Muscle of arm (tissue), 14 donors: ENCODE measurements at places on chromosomes 5 and 9. TPM values are rescaled to one million over a fixed set of nuclear protein-coding genes. Genes with fewer than 3 reads are reported as not detected.

DNA sequence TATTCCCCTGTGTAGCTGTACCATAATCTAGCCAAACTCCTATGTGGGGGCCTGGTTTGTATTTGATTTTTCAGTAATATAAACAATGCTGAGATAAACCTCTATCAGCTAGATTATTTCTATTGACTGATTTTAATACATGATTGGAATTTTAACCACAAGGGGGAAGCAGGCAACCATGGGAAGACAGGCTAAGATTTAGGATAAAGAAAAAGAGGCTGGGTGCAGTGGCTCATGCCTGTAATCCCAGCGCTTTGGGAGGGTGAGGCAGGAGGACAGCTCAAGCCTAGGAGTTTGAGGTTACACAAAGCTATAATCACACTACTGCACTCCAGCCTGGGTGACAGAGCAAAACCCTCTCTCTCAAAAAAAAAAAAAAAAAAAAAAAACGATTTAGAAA, 18.1 kb upstream of the GPX3 start:
- peak; percentile 61 for DNase-seq

GRCh38 chr5:125526966-125527365, 780.5 kb upstream of the ZNF608 start:
- DNase-seq: peak; percentile 5

- no peak for DNase-seq
These were observed 4.2 kb upstream of the PTGES start for GRCh38 chr9:129757045-129757444.

DNA sequence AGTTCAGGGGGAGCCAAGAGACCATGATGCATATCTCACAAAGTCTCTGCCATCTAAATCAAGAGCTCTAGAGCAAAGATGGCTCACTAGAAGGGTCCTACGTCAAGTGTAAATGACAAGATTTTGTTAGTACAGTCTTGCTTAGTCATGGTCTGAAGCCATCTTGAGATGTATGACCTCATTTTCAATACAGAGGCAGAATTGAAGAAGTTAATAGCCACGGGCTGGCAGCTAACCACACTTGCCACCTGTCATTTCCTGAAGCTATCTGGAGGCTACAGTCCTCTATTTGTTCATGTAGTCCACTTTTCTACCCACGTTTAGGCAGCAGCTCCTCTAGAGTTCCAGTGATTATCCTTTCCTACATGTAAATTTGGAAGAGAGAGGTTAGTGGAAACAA, 231.7 kb upstream of the CDH12 start:
- no peak for DNase-seq

The ZNF483 gene
- polyA plus RNA-seq: 1.8 TPM

DNA sequence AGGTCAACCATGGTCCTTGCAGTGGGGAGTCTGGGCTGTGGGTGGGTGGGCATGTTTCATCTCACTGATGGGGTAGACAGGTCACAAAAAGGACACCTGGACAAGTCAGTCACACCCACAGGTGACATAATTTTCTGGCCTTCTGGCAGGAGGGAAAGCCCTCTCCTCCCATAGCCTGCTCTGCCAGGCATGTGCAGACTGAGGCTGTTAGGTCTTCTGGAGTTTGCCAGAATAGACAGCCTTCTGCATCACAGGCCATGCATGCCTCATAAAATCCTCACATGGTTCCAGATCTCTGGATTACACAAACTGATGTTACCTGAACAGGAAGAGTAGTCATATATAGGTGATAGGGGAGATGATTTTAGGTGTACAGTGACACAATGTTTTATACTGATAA, 49.1 kb downstream of the ARHGAP26 start:
- no peak for DNase-seq

- DNase-seq: no peak
These were observed 264.5 kb upstream of the ELAVL2 start for GRCh38 chr9:24090566-24090965.

DNA sequence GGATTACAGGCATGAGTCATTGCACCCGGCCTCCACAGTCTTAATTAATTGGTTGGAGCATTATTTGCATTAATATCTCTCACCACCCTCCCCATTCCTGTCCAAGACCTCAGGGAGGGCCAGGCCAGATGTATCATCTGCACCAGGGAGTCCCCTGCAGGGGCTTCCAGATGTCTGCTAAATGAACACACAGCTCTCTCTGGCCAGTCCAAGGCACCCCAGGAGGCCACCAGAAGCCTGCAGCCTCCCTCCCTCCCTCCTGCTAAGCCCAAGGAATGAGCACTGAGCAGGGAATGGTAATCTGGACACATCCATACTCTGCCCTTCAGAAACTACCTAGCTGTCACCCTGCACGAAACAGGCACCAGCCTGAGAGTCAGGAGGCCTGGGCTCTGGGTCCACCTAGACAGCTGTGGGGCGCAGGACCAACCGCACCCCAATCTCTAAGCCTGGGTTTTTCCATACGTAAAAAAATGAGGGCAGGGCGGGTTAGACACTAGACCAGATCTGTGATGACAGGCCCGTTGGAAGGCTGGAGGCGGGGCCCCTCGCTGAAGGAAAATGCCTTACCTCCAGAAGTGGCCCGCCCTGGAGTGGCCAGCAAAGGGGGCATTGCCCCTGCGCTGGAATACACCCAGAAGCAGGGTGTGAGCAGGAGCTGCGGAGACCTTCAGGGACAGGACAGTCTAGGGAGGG, 8.3 kb downstream of the CIZ1 start:
- no peak for DNase-seq

DNA sequence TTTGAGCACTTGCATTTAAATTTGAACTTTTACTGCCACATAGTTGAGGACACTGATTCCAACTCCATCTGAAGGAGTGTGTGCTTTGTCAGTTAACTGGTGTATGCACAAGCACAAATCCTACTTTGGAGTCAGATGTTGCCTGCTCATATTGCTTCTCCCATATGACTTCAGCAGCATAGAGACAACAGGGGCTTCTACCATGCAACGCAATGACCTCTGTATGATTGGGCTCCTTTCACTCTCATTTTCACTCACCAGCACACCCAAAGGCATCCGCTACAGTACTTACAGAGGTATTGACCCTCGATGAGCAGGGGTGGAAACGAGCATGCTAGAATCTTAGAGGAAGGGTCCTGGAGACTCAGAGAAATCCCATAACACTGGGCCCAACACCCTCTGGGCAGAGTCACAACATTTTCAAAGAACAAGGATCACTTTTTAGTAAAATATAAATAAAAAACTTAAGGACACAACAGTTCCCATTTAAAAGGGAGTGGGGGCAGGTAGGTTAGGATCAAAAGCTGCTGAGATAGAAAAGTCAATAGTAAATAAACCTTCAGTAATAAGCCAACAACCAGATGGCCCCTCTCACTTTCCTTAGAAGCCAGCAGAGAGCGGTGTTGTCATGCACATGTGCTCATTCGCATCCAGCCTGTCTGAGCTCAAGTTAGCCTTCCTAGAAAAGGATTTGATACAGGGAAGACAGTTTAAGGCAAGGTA, 203.8 kb downstream of the SNCAIP start:
- DNase-seq: peak; percentile 65

DNA sequence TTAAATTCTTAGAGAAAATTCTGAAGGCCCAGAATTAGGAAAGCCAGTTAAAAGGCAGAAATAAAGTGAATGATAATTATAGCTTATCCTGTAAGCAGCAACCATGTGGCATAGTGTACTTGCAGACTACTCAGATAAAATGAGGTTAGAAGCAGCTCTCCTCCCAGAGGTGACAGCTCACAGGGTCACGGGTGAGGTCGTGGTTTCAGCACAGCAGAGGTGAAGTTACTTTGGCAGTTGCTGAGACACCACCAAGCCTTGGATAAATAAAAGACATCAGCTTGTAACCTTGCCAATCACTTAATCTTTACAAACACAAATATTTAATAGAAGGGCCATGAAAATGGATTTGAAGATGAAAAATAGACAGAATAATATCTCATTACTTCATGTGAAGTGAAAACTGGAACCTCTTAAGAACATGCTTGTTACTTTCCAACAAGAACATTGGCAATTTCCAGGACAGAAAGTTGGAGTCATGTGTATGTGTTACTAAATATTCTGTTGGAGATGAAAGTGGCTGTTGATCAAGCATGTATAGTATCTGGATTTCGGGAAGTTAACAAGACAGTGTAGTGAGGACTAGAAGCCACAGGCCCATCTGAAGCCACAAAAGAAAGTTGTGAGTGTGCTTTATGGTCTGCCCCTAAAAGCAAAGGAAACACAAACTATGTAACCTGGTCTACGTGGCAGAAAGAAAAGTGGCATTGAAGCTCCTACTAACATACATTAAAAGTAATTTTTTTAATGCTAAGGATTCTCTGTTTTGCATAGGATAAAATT, 134.4 kb downstream of the ERCC6L2 start:
- no peak for DNase-seq

GRCh38 chr5:160054047-160054446, 45.1 kb downstream of the TTC1 start:
- no peak for DNase-seq

GRCh38 chr5:98927242-98927988, 1.4 kb downstream of the CHD1 start:
- peak; percentile 73 for DNase-seq

The GRIA1 gene
- 1.0 TPM for polyA plus RNA-seq

DNA sequence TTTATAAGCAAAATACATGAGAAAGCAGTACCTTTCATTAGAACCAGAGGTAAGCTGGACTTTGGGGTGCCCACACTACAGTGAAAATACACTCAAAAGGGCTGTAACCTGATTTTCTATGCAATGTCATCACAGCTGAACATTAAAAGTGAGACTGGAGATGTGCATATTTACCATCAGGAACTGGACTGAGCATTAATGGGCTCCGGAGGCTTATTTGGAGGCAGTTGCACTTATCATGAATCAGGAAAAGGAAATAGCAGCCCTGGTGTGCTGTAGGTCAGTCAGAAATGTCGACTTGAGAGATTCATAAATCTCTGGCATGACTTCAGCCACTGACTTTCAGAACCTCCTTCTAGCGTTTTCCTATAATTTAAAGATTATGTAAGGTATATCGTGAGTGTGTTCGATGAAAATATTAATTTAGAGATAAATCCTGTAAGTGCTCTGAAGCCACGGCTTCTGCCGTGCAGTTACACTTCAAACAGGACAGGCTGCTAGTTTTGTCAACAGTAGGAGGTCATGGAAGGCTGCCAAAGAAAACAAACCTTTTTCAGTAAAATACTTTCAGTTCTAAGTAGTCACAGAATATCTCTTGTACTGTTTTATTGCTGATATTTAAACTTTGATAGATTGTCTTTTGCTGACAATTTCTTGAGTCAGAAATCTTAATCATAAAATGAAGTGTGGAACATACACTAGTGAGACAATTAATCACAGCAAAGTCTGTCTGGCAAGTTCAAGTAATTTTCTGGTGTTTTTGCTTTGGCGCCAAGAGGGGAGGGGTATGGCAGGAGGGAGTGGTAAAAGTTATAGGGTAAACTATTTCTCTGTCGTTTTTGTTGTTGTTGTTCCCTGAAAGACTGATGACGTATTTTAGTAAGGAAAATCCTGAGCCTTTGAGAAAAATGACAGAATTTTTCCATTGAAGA, 939.7 kb downstream of the NR2F1-AS1 start:
- DNase-seq: peak; percentile 26

DNA sequence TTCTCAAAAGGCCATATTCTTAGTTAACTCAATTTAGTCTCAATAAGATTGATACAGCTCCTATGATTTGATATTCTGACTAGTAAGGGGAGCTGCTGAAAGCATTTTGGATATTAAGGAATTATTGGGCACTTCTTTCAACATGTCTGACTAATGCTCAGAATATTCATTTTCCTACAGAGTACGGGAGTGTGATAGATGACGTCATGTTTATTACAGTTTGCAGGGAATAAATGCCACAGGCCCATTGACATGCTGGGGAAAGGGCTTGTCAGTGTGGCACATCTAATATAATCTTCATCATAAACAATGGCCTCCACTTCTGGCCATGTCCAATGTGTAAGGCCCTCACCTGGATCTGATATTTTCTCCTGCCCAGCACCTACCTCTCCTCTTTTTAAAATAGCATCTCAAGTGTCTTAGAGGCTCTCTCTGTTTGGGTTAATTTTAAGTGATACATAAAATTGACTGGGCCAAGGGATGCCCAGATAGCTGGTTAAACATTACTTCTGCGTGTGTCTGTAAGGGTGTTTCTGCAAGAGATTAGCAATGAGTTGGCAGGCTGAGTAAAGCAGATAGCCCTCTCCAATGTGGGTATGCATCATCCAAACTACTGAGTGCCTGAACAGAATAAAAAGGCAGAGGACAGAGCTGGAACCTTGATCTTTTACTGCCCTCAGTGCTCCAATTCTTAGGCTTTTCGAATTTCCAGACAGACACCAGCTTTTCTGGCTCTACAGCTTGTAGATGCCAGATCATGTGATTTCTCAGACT, 99.3 kb downstream of the SLC24A2 start:
- no peak for DNase-seq

The PRELID1 gene
- polyA plus RNA-seq: 94.8 TPM

The PCDHGA6 gene
- 4.0 TPM for polyA plus RNA-seq

GRCh38 chr5:72842816-72843215, 26.4 kb downstream of the TNPO1 start:
- no peak for DNase-seq

GRCh38 chr9:133370685-133371084, 5.2 kb downstream of the SURF4 start:
- no peak for DNase-seq

GRCh38 chr5:74576941-74577456, 63.5 kb downstream of the ENC1 start:
- peak; percentile 63 for DNase-seq

- DNase-seq: no peak
These were observed 188.7 kb downstream of the HSPA4 start for GRCh38 chr5:133240425-133241091.

DNA sequence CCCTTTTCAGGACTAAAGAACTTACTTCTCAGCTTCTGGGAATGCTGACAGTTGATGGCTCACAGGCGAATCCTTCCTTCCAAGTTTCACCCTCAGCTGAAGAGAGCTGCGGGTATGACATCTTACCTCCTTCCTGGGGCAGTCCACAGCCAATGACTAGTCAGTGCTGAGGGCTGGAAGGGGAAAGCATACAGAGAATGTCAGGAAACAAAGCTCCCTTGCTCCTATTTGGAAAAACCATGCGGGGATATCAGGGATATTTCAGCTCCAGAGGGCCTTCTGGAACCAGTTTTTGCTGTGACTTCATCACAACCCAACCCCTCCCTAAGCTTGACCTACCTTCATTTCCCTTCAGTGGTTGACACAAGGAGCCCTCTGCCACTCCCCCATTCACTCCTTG, 15.7 kb downstream of the FTMT start:
- DNase-seq: no peak

- DNase-seq: no peak
These were observed 58.3 kb downstream of the BAAT start for GRCh38 chr9:101326501-101326900.

DNA sequence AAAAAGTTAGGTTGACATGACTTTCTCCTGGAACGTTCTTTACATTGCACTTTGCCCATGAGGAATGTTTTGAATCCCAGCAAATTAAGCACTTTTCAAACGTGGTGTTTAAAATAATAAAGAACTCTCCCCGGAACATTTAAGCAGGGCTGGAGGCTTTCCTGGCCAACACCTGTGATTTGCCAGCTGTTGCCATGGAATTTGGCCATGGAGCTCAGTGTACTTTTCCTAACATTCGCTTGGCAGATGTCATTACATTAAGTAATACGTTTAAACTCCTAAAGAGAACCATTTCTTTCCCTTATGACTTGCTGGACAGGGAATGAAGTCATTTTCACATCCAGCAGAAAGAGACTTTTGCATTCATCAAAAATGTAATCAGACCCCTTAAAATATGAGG, 146.1 kb downstream of the GAS1 start:
- peak; percentile 90 for DNase-seq

GRCh38 chr5:137209232-137209809, 289.8 kb downstream of the SPOCK1 start:
- DNase-seq: no peak
